ENCODE measurements at places on chromosomes 7 and 10.

DNA sequence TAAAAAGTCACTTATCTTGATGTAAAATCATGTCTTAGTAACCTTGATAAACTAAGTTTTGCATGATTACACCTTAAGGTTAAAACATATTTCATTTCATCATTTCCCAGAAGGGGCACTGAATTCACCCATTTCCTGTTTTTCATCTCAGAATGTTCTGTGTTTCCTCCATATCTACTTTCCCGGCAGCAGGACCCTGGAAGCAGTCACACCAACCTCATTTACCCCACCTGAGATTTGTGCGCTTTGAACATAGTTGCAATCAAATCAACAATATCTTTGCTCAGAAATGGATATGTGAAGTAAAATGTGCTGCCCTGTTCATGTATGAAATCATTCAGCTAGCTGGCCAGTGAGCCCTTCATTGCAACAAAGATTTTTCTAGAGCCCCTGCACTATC, 46.8 kb downstream of the IKZF1 start:
- no peak for DNase-seq

GRCh38 chr7:148665221-148665620, 33.5 kb upstream of the CUL1 start:
- no peak for DNase-seq

- DNase-seq: no peak
Observed at GRCh38 chr10:91613411-91614187, 19.3 kb downstream of the PPP1R3C start.

DNA sequence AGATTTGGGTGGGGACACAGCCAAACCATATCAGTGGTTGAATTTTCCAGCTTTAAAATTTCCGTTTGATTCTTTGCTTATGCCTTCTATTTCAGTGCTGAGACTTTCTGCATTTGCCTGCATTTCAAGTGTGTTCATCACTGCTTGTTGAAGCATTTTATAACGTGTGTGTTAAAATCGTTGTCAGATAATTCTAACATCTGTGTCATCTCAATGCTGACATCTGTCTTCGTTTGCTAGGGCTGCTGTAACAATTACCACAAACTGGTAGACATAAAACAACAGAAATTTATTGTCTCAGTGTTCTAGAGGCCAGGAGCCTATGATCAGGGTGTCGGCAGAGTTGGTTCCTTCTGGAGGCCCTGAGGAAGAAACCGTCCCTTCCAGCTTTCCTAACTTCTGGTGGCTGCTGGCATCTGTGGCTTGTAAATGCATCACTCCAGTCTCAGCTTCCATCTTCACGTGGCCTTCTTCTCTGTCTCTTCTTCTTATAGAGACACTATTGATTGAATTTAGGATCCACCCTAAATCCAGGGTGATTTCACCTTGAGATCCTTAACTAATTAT, 71.1 kb upstream of the SDK1 start:
- DNase-seq: no peak

GRCh38 chr10:69874449-69874848, 72.7 kb downstream of the COL13A1 start:
- DNase-seq: no peak

DNA sequence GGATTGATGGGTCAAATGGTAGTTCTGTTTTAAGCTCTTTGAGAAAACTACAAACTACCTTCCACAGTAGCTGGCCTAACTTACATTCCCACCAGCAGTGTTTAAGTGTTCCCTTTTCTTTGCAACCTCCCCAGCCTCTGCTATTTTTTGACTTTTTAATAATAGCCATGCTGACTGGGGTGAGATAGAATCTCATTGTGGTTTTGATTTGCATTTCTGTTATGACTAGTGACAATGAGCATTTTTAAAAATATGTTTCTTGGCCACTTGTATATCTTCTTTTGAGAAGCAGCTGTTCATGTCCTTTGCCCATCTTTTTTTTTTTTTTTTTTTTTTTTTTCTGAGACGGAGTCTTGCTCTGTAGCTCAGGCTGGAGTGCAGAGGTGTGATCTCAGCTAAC, 155.2 kb upstream of the BMPER start:
- no peak for DNase-seq

- no peak for DNase-seq
Observed at GRCh38 chr10:88991899-88992320, 1.3 kb downstream of the FAS start.

DNA sequence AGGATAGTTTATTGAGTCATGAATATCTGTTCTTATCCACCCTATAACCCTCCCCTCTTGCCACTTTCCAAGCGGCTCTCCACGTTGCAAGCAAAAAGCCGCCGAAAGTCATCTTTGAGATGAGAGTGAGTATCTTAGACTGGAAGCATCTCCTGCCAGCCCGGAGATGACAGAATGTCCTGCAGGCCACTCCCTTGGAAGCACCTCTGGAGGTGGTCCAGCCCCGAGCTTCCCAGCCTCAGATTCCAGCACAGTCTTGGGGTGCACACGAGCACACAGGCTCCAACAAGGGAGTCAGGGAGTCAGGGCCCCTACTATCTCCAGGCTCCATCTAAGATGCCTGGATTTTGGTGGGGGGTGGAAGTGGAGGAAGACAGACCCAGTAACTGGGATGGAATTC, 5.5 kb upstream of the ELN start:
- DNase-seq: no peak

GRCh38 chr7:131424219-131424822, 96.6 kb downstream of the MKLN1 start:
- DNase-seq: no peak

DNA sequence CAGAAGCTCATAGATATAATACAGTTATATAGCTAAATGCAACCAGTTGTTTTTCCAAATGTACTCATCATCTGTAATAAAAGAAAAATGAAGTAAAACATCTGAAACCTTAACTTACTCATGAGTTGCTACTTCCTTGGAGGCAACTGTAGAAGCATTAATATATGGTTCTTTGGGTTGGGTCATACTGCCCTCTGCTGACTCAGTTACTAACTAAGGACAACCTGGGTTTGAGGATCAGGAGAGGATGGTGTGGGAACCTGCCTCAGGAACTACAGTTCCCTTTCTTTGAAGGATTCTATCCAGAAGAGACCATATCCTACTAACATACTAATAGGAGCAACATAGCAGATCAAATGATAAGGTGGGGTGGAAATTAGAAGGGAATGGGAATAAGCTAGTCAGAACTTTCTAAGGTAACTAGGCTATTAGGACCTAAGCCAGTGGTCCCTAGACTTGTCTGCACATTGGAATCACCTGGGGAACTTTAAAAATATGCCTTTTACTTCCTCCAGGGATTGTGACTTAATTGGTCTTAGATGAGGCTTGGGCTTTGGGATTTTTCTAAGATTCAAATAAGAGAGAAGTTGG, 20.7 kb downstream of the COX15 start:
- DNase-seq: no peak

DNA sequence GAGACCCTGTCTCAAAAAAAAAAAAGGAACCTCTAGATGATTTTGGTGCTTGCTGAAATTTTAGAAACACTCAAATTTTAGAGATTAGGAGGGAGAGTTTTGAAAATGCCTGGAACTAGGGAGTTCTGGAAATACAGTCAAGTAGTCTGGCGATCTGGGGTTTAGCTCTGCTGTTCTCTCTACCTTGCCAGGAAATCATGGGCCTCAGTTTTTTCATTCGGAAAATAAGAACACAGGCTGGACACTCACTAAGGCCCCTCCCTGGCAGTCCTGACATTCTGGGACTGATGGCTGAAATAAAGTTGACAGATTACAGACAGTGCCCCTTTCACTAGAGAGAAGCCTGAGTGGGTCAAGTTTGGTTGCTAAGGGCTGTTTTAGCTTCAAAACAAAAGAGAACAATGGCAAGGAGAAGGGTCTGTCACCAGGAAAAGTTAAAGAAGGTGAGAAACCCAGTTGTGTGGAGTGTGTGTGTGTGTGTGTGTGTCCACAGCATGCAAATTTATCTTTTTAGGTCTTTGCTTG, 25.0 kb upstream of the CALN1 start:
- DNase-seq: no peak

- DNase-seq: peak; percentile 33
Observed at GRCh38 chr10:73096041-73096448, 621 bp downstream of the P4HA1 start.

- DNase-seq: no peak
Observed at GRCh38 chr7:53101026-53101425, 65.6 kb downstream of the POM121L12 start.

- no peak for DNase-seq
Observed at GRCh38 chr7:100677308-100678267, 4.0 kb downstream of the GNB2 start.

DNA sequence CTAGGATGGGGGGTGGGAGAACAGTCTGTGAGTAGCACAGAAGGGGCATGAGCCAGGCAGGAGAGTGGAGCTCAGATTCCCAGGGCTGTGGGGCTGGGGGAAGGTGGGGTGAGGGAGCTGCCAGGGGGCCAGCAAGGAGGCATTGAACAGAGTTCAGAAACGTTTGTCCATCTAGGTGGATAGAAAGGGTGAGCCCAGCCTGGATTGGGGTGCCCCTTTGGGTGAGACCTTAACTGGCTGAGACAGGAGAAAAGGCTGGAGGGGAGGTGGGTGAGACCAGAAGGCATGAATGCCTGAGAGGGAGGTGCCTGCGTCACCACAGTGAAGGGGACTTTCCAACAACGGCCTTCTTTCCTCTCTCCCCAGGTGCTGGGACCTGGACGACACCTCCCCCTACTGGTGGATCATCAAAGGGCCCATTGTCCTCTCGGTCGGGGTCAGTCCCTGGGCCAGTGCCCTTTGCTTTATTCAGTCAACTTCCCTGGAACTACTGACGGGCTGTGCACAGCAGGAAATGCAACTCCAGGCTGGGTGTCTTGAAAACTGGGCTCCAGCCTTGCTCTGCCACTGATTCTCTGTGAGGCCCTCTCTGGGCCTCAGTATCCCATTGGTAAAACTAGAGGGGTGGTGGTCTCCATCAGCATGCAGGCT, 11.0 kb downstream of the GHRHR start:
- DNase-seq: peak; percentile 56

DNA sequence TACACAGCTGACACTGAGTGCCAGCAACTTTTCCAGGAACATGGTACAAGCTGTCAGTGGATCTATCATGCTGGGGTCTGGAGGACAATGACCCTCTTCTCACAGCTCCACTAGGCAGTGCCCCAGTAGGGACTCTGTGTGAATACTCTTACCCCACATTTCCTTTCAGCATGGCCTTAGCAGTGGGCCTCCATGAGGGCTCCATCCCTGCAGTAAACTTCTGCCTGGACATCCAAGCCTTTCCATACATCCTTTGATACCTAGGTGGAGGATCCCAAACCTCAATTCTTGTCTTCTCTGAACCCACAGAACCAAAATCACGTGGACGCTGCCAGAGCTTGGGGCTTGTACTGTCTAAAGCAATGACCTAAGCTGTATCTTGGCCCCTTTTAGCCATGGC, 116.8 kb downstream of the IQUB start:
- DNase-seq: no peak

DNA sequence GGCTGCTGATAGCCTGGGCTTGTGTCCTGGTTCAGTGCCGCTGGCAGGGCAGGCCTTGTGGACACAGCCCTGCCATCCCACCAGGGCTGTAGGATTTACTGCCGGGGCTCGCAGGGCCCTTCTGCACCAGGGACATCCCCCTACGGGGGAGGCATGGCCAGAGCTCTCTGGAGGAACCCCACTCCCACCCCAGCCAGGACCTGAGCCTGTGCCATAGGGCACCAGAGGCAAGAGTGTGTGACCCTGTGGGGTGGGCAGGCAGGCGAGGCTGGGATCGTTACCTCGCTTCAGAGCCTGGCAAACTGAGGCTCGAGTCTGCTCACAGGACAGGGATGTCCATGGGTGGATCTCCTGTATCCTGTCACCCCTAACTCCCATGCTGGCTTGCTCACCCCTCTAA, 2.6 kb downstream of the LDB3 start:
- no peak for DNase-seq

DNA sequence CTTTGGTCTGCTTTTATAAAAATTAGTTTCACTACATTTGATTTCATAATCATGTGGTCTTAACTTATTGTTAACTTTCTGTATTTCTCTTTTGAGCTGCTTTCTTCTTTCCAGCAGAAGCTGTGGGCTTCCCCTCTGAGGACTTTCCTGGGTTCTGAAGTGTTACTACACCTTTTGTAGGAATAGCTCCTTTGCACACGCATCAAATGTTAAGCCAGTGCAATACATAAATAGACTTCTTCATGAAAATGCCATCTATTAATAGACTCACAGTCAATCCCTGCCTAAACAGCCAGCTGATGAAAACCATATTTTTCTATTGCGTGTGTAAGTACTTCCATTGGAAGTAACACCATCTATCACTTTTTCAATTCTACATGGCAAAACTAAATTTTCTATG, 1.5 kb downstream of the ABCB4 start:
- no peak for DNase-seq

GRCh38 chr10:11608159-11609013, 3.1 kb downstream of the USP6NL start:
- DNase-seq: no peak

- DNase-seq: no peak
Observed at GRCh38 chr7:27826357-27826756, 86.4 kb downstream of the TAX1BP1 start.

GRCh38 chr7:21749378-21749777, 196.3 kb downstream of the CDCA7L start:
- DNase-seq: no peak

GRCh38 chr7:12111422-12112405, 99.4 kb upstream of the TMEM106B start:
- DNase-seq: peak; percentile 9

DNA sequence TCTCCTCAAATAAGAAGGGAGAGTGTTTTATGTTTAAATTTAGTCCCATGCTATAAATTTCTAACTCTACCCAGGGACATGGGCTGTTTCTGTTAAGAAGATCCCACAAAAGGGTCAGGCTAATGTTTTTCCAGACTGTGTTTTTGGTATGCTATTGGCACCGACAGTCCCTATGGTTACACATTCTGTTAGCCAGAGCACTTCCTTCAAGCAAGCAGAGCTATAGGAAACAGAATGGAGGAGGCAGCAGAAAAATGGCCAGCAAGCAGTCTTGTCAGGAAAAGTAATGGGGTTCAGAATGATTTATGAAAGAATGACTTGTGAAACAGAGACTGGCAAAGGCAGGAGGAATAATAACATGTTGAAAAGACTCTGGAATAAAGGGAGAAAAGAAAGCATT, 44.8 kb upstream of the PHYHIPL start:
- no peak for DNase-seq

- DNase-seq: no peak
Observed at GRCh38 chr10:101303087-101303703, 50.8 kb upstream of the BTRC start.

DNA sequence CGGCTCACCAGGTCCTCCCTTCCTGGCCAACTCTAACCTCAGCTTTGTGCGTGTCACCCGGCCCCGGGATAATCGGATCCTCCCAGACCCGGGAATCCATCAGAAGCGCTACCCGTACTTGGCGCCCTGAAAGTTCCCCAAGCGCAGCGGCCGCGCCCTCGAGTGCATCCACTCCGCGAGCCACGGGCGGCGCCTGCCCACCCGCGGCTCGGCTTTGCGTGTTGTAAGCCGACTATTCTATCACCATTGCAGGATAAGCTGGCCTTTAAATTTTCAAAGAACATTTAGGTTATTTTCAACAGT, 35.7 kb upstream of the EBLN1 start:
- DNase-seq: no peak

DNA sequence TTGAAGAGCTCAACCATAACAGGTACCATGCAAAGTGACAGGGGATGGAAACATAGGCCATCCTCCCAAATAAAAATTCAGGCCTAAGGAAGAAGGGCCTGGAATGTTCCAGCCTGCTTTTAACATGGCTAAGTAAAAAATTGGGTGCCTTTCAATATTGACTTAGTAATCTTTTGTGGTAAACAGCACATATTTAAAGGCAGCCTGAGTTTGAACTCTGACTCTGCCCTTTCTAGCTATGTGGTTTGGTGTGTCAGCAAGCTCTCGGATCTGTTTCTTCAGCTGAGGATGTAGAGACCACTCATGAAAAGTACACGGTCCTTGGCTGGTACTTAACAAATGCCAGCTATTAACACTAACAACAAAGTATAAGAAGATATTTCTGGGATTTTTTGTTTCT, 191.8 kb upstream of the CDCA7L start:
- DNase-seq: no peak
